ENCODE measurements at places on chromosomes 12 and 14.

- DNase-seq, result no peak
Observed at GRCh38 chr12:97168804-97169203, 261.7 kb downstream of the NEDD1 start.

DNA sequence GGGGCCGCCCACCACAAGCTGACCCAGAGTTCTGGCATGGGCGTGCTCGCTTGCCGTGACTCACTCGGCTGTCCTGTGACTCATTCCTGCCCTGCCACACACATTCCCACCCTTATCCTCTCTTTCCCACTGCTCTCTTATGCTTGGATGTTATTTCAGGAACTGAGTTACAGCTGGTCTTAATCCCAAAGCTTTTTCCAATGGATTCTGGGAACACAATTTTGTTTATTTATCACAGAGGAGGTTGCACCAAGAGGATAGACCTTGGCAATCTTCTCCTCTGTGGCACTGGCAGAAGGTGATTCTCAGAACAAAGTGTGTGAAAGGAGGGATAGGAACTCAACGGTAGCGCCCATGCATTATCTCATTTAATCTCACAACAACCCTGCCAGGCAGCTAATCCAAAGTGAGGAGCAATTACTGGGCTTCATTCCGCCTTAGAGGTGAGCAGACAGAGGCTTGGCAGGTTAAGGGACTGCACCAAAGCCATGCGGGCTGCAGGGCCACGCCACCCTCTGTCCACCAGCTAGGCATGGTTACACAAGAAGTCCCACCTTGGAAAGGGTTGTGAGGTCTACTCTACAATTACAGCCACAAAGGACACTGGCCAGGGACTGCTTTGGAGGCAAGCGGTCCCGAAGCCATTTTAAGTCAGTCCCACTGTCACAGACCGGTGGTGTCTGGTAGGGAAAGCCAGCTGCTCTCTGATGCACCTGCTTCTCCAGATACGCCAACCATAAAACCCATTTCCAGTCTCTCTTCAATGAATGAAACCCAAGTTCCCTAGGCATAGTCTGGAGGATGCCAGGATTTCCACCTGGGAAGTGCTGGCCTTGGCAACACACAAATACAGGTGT, 32.9 kb downstream of the SYNE3 start:
- no peak for DNase-seq

DNA sequence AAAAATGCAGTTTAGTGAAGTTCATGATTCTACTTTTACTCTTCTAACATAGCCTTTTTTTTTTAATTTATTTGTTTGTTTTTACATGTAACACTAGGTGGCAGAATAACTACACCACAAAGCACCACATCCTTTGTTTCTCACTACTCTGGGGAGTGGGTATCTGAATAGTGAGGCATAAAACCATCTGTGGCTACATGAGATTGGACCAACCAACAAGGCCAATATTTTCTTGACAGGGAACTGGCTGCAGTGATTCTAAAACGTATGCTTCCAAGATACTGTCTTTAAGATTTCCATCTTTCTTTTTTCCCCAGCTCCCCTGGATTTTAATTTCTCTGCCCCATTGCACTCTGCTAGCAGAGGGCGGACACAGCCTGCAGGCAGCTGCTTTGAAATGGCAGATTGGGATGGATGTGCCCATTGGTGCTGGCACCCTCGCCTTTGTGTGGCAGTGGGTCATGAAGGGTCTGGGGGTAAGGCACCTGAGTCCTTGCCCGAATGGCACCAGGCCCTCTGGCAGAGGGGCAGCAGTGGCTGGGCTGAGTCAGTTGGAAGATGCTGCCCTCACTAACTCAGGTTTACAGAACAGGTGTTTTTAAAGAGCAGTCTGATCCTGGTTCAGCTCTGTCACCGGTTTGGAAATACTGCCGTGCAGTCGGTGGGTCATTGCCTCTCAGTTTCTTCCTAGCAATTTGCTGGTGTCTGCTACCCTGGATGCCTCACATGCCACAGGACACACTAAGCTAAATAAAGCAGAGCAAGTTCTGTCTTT, 429.1 kb downstream of the RAD51B start:
- DNase-seq, result no peak

GRCh38 chr12:113154351-113154973, 4.9 kb downstream of the CFAP73 start:
- DNase-seq, result no peak

GRCh38 chr12:109710205-109710746, 3.3 kb upstream of the FAM222A start:
- no peak for DNase-seq

- peak; percentile 30 for DNase-seq
Observed at GRCh38 chr12:51590347-51591015, 552 bp upstream of the SCN8A start.

GRCh38 chr14:31024010-31024480, 1.4 kb upstream of the AP4S1 start:
- no peak for DNase-seq

DNA sequence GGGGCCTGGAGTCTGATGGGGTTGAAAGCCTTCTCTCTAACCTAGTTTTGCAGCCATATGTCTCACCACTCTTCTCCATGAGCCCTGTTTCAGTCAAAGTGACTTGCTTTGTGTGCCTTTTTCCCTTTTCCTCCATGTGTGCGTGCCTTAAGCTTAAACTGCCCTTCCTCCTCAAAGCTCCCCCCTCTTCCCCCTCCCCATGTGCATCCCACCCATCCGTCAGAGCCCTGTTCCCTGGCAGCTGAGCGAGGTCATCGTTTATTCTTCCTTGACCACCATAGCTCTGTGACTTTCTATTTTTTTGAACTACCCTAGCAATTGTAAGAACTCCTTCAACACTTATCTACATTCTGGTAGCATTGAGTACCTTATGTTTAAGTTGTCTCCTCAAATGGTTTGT, 24.9 kb downstream of the SAMD4A start:
- no peak for DNase-seq

DNA sequence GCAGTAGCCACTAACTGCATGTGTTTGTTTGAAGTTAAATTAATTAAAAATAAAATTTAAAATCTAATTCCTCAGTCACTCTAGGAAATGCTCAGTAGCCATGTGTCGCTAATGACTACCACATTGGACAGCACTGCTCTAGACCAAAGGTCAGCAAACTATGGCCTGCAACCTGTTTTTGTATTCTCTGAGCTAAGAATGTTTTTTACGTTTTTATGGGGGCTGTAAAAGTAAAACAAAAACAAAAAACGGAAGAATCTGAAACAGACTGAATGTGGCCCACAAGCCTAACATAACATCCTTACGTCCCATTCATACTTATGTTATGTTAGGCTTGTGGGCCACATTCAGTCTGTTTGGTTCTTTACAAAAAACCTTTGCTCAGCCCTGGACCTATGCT, 57.8 kb downstream of the LIN52 start:
- no peak for DNase-seq

GRCh38 chr12:118870551-118870950, 110.8 kb upstream of the SRRM4 start:
- no peak for DNase-seq

DNA sequence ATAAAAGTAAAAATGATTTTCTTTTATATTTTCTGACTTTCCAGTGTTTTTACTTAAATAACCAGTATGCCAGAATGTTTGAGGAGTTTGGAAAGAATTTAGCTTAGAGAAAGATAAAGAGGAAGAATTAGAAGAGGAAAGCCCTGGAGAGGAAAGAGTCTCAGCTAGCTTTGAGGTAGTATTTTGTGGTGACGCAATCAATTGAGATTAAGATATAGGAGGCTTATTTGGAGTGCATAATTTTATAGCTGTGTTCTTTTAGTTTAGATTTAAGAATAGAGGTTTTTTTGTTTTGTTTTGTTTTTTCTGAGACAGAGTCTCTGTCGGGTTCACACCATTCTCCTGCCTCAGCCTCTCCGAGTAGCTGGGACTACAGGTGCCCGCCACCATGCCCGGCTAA, 18.1 kb downstream of the CLEC2B start:
- no peak for DNase-seq

DNA sequence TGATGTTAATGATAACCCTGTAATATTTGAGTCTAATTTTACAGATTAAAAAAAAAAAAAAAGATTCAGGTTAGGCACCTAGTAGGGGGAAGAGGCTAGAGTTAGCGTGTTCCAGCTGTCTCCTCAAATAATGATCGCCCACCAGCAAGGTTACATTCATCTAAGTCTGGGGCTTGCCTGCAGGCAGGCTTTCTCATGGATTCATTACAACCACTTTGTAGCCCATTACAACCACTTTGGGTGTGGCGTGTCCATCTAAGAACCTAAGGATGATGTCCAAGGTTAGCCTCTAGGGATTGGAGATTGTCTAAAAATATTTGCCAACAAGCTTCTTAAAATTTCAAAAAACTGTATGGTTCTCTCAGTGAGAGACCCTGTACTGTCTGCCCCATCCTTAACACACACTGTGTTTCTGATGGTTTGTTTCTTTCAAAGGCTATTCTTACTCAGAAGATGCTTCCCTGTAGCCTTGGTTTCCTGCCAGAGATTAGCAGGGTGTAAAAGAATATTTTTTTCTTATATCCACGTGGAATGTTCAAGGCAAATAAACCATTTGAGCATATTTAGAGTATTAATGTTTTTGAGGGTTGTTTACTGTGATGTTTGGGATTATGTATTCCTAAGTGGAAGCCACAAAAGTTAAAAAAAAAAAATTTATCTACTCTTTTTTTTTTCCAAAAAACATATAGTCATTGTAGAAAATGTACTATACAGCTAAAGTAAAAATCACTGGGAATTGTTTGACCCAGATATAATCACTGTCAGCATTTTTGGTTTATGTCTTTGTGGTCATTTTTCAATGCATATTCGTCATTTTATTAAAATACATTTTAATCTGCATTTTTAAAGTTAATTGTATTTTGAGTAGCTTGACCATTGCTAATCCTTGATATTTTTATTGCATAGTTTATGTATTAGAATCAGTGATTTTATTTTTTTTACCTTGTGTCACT, 1.7 kb downstream of the DYNC1H1 start:
- DNase-seq, result no peak

GRCh38 chr12:92007787-92008186, 137.9 kb downstream of the BTG1 start:
- DNase-seq, result no peak
